CD4-positive, alpha-beta T cell (primary cell): ENCODE measurements at places on chromosomes 6 and 20.
A peak's percentile ranks its signal among the peaks of the same experiment; 100 is the strongest.

DNA sequence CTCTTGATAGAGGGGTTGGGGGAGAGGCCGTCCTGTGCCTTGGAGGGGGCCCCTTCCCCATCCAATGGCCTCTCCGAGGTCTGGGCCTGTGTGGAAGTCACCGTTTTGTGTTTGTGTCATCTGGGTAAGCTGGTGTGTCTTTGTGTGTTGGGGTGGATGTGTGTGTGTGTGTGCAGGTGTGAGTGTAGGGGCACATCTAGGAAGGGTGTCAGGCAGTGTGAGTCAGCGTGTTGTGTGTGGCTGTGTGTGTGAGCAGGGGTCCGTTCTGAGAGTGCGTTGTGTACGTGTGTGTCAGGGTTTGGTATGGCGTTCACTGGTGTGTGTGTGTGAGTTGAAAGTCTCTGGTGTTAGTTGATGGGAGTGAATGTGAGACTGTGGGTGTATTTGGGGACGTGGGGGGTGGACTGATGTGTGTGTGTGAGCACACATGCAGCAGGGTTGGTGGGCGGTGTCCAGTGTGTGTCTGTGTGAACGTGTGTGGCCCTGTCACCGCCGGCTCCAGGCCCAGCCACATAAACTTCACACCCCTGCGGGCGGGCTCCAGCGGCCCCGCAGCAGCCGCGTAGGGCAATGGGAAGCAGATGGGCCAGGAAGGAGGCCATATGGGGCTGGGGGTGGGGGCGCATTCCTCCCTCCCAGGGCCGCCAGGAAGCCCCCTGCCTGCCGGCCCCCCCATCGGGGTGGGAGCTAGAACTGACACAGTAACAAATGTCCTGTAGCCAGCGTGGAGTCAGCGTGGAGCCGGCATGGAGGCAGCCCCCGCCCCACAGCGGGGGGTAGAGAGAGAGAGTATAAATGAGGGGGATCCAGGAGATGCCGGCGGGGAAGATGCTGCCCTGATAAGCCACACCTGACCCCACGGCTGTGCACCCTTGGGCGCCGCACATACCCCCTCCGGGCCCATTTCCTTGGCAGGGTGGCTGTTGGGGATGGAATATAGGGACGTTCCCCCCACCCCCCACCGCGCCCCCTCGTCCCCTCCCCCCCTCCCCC, 32.1 kb downstream of the SNAI1 start:
- DNase-seq: no peak

GRCh38 chr20:48635361-48635760, 192.4 kb downstream of the PREX1 start:
- DNase-seq: no peak

GRCh38 chr20:10982692-10983091, 308.9 kb upstream of the JAG1 start:
- DNase-seq: no peak

GRCh38 chr6:33207552-33208090, 679 bp upstream of the RING1 start:
- no peak for DNase-seq

DNA sequence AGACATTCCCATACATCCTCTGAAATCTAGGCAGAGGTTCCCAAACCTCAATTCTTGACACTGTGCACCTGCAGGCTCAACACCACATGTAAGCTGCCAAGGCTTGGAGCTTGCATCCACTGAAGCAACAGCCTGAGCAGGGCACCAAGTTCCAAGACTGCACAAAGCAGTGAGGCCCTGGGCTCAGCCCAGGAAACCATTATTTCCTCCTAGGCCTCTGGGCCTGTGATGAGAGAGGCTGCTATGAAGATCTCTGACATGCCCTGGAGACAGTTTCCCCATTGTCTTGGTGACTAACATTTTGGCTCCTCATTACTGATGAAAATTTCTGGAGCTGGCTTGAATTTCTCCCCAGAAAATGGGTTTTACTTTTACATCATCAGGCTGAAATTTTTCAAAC, 107.5 kb upstream of the SAMD5 start:
- DNase-seq: no peak

DNA sequence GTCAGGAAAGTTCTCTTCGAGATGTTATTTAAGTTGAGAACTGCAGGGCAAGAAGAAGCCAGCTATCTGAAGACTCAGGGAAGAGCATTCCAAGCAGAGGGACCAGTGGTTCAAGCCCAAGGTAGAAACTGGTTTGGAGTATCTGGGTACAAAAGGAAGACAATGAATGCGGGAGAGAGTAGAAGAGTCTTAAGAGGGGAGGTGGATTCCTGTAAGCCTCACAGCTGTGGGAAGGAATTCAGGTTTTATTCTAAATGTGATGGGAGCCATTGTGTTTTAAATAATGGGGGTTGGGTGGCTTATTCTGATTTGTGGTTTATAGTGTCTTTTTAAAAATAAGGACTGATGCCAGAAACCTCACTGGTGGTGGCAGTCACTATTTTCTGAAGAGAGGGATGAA, 37.6 kb upstream of the TENT5A start:
- DNase-seq: no peak

- DNase-seq: no peak
Measured at GRCh38 chr6:94673251-94673650, 904.1 kb upstream of the MANEA start.

- DNase-seq: no peak
Measured at GRCh38 chr6:19331089-19331488, 506.1 kb upstream of the ID4 start.

- no peak for DNase-seq
Measured at GRCh38 chr6:99618649-99619408, 12.2 kb downstream of the PRDM13 start.

- DNase-seq: no peak
Measured at GRCh38 chr6:150627585-150628025, 27.9 kb downstream of the PLEKHG1 start.

GRCh38 chr6:149884215-149884614, 13.7 kb downstream of the RAET1E start:
- no peak for DNase-seq

GRCh38 chr6:120587381-120587780, 746.9 kb downstream of the TBC1D32 start:
- DNase-seq: no peak

GRCh38 chr6:137193256-137194070, 20.0 kb upstream of the IL22RA2 start:
- DNase-seq: no peak

GRCh38 chr6:54861905-54862616, 15.5 kb downstream of the FAM83B start:
- no peak for DNase-seq

DNA sequence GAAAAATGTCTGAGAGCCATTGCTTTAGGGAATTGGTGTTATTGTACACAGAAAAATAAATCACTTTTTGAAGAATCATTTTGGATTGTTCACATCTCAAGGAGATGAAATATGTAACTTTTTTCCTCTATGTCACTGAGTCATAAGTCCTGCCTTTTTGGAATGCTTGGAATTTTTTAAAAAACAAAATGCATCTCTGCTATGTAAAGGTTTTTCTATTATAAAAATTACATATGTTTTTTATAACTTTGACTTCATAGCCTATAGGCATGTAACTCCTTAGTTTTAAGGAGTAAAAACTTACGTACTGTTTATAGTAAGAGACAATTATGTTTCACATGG, 8.7 kb downstream of the RNF144B start:
- DNase-seq: no peak

DNA sequence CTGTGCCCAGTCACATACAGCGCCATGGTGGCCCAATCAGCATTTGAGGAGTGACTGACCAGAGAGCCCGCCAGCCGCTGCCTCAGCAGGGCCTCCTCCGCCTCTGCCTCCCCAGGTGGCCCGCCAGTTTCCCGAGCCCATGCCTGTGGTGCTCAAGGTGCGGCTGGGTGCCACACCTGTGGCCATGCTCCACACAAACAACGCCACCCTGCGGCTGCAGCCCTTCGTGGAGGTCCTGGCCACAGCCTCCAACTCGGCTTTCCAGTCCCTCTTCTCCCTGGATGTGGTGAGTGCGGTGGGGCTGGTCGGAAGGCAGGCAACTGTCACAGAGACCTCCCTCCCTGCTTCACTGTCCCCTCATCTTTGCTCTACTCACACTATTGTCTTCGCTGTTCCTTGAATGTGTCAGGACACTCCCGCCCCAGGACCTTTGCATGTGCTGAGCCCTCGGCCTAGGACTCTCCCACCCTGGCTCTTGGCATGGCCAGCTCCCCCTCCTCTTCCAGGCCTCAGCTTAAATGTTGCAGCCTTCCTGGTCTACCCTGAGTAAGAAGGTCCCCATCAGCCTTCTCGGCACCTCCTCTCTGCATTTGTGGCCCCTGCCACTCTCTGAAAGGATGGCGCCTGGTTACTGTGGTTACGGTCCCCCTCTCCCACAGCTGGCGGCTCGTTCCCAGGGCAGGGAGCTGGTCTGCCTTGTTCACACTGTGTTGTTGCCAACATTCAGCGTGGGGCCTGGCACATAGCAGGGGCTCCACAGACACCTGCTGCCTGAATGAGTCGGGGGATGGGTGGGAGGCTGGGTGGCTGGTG, 11.8 kb upstream of the BPIFB6 start:
- DNase-seq: no peak

- DNase-seq: no peak
Measured at GRCh38 chr20:3908667-3909066, 19.5 kb downstream of the PANK2 start.

GRCh38 chr6:16747232-16748024, 13.8 kb downstream of the ATXN1 start:
- DNase-seq: no peak

GRCh38 chr6:43355862-43356590, 13.4 kb downstream of the ZNF318 start:
- DNase-seq: no peak

DNA sequence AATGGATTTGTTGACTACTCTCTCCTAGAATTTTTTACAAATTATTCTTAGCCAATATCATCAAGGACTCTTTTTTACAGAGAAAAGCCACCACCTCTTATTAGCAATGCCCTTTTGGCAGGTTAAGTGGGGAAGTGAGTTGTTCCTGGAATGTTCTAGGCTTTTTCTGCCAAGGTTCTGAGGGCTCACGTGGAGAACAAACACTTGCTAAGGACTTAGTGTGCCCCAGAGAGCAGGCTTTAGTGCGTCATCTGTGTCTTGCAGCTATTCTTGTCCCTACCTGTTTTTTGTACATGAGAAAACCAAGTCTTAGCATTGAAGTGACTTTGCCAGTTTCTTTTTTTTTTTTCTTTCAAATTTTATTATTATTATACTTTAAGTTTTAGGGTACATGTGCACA, 33.5 kb downstream of the CFAP61 start:
- DNase-seq: no peak

DNA sequence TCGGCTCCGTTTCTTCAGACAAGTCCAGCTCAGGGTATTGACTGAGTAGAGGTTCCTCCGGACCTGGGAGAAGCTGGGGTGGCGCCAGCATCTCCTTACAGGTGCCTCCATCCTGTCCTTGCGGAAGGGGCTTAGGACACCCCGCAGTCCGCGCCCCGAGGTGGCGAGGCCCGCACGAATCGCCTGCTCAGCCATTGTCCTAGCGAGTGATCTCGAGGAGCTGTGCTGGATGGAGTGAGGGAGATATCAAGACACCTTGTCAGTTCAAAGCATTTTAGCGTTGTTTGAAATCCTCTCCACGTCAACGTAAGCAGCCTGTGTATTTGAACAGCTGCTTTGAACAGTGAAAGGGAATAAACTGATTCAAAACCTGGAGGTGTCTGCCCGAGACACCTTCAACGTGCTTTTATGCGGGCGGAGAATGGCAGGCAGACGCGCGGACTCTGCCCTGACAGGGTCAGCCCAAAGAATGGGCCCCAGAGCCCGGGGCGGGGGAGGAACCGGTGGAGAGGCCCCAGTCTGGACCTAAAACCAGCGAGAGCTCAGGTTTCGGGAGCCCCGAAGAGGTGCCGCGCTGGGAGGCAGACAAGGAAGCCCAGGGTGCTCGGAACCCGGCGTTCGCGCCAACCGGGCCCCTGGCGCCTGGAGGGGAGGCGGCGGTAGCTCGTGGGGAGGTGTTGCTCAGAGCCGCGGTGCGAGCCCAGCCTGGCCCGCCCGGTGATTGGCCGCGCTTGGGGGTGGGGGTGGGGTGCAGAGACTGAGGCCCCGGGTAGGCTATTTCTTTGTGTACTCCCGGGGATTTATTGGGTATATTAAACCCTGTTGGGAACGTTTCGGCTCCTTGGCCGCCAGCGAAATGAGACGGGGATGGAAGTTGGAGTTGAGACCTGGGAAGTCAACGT, 3.1 kb upstream of the POU3F2 start:
- DNase-seq: no peak

- peak; percentile 66 for DNase-seq
Measured at GRCh38 chr6:132798869-132799538, 567 bp upstream of the SLC18B1 start.

DNA sequence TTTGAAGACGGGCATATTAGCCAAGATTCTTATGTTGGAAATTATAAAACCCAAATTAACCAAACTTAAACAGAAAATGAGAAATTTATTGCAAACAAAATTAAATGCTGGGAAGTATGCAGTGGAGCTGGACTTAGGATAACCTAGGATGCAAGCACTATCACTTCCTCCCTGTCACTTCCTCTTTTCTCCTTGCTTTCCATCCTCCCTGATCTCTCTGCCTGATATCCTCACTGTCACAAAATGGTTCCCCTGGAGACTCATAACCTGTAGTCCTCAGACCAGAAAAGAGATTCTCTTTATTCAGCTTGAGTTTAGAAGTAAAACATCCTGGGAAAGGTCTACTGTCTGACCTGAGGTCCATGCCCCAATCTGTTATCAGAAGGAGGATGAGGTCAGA, 7.4 kb upstream of the KLHL32 start:
- DNase-seq: no peak

GRCh38 chr6:124659427-124659826, 302.8 kb upstream of the RNF217 start:
- no peak for DNase-seq

DNA sequence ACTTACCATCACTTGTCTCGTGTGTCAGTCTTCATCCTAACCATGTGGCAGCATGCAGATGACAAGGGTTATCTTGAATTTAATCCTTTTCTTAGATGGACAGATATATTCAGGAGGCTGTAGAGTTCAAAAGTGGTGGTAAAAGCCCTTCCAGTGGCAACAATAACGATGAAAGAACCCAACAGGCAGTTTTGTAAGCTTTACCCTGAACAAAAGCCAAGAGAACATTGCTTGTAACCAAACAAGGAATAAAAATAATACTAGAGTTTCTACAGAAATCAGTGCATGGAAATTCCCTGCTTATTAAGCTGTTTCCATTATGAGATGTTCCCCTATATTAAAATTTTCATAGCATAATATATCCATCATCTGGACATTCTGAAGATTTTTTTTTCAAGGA, 69.7 kb downstream of the PDE7B start:
- DNase-seq: no peak

GRCh38 chr6:108598305-108598863, 37.7 kb downstream of the FOXO3 start:
- peak; percentile 60 for DNase-seq
